ENCODE measurements at places on chromosomes 11 and 22. TPM values are rescaled to one million over a fixed set of nuclear protein-coding genes. Genes with fewer than 3 reads are reported as not detected.
A peak's percentile ranks its signal among the peaks of the same experiment; 100 is the strongest.

The GSTT2 gene
- total RNA-seq: not detected

The CHADL gene
- total RNA-seq: not detected

The PIH1D2 gene
- 1.1 TPM for total RNA-seq

The TP53I11 gene
- 10.1 TPM for total RNA-seq

The SERHL2 gene
- total RNA-seq: 1.3 TPM

The CDC42EP2 gene
- total RNA-seq: 2.9 TPM

DNA sequence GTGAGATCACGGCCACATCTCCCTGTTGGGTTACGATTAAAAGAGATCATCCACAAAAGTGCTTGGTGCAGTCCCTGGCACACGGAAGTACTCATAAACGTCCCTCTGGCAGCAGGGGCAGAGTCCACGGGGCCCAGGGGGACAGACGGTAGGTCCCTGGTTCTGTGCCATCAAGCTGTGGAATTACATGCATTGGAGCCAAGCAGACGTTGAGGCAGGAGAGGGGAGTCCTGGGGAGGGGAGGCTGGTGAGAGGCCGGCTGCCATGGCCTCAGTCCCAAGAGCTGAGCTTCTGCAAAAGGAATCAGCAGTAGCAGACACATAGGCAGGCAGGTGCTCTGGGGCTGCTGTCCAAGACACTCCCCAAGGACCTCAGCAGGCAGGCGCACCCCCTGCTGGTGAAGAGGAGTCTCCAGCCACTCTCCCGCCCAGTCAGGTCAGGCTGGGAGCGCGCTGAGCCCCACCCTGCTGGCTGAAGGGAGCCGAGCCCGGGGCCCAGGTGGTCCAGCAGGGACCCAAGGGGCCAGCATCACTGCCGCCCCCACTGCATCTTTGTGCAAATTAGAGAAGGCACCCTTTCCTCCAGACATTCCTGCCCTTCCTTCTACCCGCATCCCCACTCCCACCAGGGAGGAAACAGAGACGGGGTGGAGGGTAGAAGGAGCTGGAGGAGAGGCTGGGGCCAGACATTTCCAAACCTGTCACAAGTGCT, 7.6 kb upstream of the KCTD17 start:
- DNase-seq: peak; percentile 66

DNA sequence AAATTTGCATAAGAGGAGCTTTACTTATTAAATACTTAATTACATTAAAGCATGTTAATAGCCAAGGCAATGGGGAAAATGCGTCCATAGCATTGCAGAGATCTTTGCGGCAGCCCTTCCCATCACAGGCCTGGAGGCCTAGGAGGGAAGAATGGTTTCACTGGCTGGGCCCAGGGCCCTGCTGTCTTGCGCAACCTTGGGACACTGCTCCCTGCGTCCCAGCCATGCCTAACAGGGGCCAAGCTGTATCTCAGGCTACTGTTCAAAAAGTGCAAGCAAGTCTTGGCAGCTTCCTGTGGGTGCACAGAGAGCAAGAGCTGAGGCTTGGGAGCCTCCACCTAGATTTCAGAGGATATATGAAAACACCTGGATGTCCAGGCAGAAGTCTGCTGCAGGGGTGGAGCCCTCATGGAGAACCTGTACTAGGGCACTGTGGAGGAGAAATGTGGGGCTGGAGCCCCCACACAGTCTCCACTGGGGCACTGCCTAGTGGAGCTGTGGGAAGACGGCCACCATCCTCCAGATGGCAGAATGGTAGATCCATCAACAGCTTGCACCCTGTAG, 46.0 kb downstream of the THAP12 start:
- DNase-seq: no peak

DNA sequence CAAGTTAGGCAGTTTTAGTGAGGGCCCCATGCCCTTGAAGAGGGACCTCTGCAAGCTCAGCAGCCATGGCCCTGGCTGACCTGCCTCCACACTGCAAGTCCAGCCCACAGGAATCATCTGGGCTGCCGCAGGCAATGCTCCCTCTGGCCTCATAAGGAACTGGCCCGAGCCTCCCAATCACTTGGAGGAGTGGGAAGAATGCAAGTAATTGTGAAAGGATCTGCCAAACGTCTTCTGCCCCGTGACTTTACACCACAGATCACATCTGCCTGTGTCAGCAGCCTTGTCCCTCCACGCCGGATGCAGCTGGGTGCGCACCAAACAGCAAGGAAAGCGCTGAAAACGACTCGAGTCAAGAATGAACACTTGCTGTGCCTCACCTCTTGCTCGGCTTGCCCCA, 23.8 kb downstream of the OPCML start:
- no peak for DNase-seq

DNA sequence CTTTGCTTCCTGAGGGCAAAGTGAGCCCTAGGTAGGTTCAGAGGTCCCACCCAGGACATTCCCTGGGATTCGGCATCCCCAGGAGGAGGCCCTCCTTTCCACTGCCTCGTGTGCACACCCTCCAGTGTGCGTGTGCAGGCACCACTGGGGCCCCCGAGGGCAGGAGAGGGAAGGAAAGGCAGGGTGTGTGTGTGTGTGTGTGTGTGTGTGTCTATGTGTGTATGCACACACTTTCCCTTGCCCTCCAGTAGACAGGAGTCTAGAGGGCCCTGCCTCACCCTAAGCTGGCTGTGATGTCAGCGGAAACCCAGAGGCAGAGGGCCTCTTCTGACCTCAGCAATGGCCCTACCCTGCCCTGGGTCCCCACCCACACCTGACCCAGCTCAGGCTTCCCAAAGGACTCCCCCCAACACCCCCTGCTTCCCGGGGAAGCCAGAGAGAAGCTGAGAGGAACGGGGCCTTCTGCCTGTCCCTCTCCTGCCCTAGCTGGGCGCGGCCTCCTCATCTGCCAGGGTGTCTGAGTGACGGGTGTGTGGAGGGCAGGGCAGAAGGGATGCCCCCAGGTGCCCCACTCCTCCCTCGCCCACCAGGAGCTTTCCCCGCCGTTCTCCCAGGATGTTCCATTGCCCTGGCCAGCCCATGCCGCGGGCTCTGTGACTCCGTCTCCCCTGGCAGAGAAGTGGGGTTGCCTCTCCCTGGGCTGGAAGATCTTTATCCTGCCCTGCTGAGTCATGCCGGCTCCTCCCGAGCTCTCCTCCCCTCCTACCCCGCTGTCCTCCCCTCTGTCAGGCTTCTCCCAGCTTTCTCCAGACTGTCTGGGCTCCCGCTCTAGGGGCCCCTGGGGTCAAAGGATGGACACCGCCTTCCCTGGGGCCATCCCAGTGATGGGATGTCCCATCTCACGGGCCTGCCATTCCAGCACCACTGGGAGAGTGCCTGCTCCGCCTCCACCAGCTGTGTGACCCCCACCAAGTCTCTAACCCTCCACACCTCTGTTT, 6.0 kb upstream of the CLCF1 start:
- peak; percentile 74 for DNase-seq

DNA sequence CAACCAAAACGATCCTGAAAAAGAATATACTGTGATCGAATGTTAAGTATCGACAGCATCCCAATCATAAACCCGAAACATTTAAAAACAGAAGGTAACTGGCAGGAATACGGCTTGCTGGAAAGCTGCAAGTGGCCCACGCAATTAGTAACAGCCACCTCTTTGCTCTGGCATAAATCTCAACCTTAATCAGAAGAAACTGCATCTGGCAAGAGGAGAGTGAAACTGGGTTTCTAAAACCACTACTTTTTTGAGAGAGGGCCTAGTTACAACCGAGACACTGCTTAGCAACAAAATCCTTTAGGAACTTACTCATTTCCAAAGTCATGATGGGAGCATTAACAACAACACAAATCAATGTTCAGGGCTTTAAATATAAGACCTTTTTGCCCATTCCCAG, 7.9 kb downstream of the NCAPD3 start:
- no peak for DNase-seq

- no peak for DNase-seq
Observed at GRCh38 chr22:26779108-26779507, 121.7 kb downstream of the MIAT start.

- DNase-seq: no peak
Observed at GRCh38 chr11:8231979-8232378, 31.7 kb downstream of the LMO1 start.

DNA sequence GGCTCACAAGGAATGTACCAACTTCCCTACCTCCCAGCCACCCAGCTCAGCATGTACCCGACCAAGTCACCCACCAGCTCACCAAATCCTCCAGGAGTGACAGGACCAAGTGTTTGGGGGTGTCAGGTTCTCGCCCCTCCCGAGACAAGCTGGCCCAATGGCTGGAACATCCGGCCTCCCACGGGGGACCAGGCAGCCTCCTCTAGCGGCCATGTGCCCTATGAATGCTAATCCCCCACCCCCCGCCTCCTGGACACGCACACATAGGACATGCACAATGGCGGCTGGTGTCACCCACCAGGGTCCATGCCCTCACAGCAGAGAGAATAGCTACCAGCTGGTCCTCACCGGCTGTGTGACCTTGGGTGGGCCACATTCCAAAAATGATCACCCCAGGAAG, 151.0 kb downstream of the MN1 start:
- no peak for DNase-seq

- DNase-seq: no peak
Observed at GRCh38 chr11:3605771-3606203, 36.0 kb downstream of the ART5 start.

DNA sequence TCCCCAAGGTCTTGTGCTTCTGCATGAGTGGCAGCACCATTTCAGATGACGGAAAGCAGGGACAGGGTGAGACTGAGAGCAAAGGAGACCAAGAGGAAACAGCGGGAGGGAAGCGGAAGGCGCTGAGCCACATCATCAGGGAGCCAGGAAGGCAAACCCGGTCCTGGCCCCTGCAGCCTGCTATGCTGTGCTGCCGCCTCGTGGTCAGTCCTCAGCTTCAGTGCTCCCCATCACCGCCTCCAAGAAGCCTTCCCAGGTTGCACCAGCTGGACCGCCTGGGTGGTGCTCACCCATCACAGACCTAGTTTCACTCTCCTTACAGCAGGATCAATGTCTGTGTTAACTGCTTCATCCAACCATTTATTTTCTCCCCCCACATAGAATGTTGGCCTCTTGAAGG, 73.0 kb upstream of the PHF21B start:
- peak; percentile 58 for DNase-seq

- DNase-seq: peak; percentile 73
Observed at GRCh38 chr22:39290724-39291161, 28.7 kb downstream of the RPL3 start.

DNA sequence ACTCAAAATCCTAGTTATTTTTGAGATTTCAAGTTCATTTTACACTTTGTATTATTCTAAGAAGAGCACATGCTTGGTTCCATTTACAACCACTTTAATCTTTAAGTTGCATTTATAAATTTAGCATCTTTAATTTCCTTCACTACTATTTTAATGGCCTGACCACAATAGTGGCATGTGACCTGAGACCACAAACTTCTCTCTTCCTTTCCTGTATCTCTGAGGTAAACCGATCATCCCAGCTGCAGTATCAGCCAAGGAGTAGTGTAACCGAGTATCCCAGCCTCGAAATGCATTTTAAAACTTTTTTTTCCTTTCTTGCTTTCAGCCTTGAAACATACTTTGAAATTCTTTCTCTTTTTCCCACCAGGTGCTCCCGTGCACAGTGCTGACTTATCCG, 28.7 kb upstream of the CBX6 start:
- DNase-seq: no peak

GRCh38 chr11:26584818-26585217, 12.8 kb upstream of the MUC15 start:
- DNase-seq: no peak

DNA sequence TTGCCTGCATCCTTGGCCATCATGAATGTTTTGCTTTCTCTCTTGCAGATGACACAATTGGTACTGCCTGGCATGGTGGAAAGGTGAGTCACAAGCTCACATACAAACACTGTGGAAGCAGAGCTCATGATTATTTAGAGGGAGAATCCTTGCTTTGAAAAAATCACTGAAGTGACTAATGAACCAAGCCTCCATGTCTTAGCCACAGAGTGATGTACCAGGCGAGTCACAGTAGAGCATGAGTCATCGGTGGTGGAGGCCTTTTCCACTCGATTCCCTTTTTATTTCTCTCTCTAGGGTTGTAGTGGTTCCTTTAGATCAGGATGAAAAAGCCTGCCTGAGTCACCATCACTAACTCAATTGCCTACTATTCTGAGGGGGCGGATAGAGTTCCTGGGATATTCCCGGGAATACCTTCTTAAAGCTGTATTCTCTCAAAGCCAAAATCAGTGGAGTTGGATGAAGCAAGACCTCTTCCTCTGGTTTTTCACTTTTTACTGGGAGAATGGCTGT, 49.6 kb upstream of the ALKBH3 start:
- DNase-seq: peak; percentile 96
